ENCODE measurements at places on chromosomes 3 and 15.

GRCh38 chr3:171991166-171991565 is 48.2 kb upstream of the FNDC3B start:
- DNase-seq = no peak

- DNase-seq = no peak
Observed at GRCh38 chr3:120227710-120228347, 57.2 kb downstream of the GPR156 start.

DNA sequence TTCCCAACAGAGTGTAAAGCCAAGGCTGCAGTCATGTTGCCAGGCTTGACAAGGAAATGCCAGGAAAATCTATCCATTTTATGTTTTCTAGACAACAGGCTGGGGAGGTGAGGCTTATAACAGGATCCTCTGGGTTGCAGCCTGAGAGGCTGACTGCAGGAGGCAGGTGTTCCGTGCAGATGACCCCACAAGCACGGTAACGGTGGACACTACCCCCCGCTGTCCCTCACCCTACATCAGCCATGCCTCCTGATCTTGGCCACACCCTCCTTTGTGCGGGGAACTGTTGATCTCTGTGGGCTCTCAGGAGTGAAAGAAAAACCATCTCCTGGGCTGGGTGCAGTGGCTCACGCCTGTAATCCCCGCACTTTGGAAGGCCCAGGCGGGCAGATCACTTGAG is 68.0 kb upstream of the ADPGK start:
- DNase-seq = no peak

- peak; percentile 92 for DNase-seq
Observed at GRCh38 chr3:172040078-172040980, 951 bp downstream of the FNDC3B start.

- no peak for DNase-seq
Observed at GRCh38 chr15:97745481-97746071, 214.9 kb upstream of the ARRDC4 start.

DNA sequence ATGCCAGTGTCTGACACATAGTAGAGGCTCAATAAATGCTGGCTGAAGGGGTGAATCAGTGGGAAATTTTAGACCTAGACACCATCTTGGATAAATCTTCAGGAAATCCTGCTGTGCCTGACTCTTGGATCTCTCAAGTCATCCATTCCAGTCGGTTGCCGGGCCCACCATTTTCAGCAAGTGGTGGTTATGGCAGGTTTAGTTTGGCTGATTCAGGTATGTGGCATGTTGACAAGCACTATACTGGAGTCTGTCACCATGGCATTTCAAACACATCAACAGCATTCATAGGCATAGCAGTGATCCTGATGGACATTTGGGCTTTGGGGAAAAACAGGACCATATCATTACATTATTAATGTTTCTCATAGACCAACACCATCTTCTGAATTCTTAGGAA is 25.7 kb upstream of the APH1B start:
- DNase-seq = no peak

DNA sequence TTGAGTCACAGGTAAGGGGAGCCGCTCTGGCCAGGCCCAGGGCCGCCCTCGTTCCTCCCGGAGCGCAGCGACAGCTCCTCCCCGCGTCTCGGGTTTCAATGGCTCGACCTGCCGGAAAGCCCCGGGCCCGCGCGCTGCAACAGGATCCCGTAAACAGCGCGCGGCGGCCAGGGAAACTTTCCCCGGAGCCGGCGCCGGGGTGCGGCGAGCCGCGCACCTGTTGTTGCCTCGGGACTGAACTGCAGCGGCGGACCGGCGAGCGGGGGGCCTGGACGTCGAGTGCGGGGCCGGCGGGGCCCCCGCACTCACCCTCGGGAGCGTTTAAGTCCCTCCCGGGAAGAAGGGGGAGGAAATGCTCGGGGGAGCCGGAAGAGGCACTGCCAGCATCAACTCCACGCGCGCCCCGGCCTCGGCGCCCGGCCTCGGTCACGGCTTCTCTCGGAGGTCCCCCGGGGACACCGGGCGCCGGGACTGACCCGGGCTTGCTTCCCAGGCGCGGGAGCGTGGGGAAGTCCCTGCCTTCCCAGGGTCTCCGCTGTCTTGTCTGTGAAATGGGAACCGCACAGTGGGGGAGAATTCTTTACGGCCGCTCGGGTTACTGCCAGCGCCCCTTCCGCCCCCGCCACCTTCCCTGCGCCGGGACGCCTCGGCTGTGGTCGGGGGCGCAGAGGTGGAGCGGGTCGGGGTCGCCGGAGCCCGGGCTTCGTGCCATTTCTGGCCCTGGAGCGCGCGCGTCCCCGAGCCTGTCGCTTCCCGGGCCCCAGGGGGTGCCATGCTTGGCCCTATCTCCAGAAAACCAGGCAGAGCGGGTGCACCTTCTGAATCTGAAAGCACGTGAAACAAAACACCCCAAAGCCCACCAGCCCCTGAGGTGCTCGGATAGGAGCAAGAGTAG is 7.5 kb upstream of the PGPEP1L start:
- DNase-seq = no peak

DNA sequence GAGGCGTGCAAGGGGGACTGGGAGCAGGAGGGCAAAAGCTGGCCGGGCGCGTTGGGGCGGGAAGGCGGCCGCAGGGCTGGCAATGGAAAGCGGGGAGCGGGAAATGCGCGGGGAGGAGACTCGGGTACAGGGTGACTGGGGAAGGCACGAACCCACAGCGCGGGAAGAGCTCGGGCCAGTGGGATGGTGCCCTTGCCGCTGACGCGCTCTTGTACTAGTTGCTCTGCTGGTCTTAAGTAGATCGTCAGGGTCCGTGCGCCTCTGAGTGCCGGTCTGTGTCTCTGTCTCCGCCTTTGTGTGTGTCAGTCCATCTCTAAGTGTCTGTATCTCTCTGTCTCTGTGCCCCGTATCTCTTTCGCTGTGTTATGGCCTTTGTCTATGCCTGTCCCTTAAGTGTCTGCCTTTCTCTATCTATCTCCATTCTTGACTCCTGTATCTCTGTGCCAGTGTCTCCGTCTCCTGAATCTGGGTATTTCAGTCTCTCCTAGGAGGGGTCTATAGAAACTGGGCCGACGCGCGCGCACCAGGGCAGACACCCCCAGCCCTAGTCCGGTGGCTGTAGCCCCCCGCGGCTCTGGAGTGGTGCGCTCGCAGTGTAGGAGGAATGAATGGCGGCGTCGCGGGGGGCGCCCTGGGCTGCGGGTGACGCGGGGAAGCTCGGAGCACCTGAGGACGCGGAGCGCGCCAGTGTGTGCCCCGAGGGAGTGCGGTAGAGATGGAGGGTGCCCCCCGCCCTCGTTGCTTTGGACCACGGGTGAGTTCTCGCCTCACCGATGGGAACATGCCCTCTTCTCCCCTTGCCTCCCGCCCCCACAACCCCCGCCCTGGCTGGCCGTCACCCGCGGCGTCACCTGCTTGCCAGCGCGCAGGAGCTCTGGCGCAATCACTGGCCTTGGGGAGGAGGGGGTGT is 756 bp upstream of the CAMK2N2 start:
- no peak for DNase-seq

GRCh38 chr3:194367992-194368841 is 1.3 kb downstream of the LRRC15 start:
- DNase-seq = no peak

- no peak for DNase-seq
Observed at GRCh38 chr3:139378587-139379241, 10.7 kb downstream of the COPB2 start.

DNA sequence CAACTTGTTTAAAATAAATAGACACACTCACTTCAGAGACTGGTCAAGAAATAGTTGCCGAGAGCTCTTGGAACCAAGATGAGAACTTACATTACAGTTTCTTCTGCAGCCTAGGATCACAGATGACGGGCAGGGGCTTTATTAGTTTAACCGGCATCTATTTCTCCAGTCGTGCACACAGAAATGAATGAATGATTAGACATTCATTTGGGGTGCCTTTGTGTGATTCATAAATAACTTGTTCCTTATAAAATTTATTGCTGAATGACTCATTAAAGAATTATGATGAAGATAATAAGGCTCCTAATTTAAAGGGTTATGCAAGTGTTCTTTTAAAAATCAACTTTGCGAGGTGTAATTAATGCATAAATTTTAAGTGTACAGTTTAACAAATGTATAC is 20.8 kb downstream of the NFKBIZ start:
- no peak for DNase-seq

GRCh38 chr15:74890665-74890960 is 771 bp downstream of the MPI start:
- no peak for DNase-seq

DNA sequence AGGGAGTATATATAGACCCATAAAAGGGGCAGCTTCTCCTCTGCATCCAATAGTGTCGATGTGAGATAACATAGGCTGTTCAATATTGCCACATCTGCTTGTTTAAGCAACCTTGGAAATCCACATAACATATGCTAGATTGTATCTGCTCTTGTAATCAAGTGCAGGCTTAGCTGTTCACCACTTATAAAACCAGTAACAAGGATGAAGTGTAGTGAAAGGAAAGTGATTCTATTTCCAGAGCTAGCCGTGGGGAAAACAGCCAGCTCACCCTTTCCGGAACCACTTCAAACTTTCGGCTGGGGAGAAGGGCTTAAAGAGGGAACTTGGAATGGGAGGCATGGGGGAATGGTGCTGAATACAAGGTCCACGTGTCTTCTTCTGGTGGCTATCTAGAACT is 204.0 kb downstream of the TAFA4 start:
- no peak for DNase-seq
